CD8-positive, alpha-beta memory T cell (primary cell): ENCODE measurements at places on chromosomes 16 and 17. TPM values are rescaled to one million over a fixed set of nuclear protein-coding genes. Genes with fewer than 3 reads are reported as not detected.

GRCh38 chr16:17433577-17434451 is 36.9 kb downstream of the XYLT1 start:
- DNase-seq: no peak

- no peak for DNase-seq
These were observed 5.7 kb upstream of the IL32 start for GRCh38 chr16:3059723-3060242.

- DNase-seq: no peak
These were observed 628 bp upstream of the ZNF18 start for GRCh38 chr17:11997972-11998233.

Gene NPIPA8
- total RNA-seq: 18.7 TPM

Gene FGF11
- total RNA-seq: 1.1 TPM

DNA sequence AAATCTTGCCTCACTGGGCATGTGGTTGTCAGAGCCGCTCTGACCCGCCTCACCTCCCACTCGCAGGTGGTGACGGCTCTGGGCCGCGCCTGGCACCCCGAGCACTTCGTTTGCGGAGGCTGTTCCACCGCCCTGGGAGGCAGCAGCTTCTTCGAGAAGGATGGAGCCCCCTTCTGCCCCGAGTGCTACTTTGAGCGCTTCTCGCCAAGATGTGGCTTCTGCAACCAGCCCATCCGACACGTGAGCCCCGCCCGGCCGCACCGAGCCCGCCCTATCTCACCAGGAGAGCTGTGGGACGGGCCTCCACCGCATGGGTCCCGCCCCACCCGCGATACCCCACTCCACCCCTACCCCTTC is 4.0 kb downstream of the TGFB1I1 start:
- no peak for DNase-seq

Gene ABCA3
- total RNA-seq: 7.0 TPM

- DNase-seq: no peak
These were observed 1.6 kb upstream of the CCL14 start for GRCh38 chr17:35988164-35988563.

- no peak for DNase-seq
These were observed 27.2 kb downstream of the FZD2 start for GRCh38 chr17:44584443-44584842.

GRCh38 chr17:65417406-65418221 is 143.8 kb downstream of the AXIN2 start:
- no peak for DNase-seq

DNA sequence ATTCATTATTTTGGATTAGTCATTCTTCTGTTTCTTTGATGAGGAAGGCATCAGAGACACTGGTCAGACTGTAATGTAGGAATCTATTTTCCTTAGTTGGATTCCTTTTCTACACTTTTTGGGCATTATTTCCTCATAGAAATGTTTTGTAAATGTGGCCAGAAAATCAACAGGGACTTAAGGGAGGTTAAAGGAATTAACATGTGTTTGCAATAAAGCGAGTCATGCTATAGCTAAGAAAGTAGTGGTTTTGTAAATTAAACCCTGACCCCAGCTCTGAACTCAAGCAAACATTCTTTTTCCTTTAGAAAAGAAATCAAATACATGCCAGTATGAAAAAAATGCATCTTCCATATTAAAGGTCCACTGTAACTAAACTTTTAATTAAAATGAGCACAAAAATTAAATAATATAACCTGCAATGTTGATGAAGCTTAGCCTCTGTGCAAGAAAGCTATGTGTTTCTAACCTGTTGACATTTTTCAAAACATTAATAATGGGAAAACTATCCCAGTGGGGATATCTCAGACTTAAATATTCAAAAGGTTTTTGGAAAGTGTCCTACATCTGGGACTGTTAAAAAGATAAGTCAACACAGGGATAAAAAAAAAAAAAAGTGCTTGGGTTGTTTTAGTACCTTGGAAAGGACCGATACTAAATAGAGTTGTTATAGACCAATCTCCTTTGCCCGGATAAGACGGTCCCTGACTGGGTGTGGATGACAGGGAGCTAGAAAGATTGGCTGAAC is 428.0 kb downstream of the CA10 start:
- no peak for DNase-seq

DNA sequence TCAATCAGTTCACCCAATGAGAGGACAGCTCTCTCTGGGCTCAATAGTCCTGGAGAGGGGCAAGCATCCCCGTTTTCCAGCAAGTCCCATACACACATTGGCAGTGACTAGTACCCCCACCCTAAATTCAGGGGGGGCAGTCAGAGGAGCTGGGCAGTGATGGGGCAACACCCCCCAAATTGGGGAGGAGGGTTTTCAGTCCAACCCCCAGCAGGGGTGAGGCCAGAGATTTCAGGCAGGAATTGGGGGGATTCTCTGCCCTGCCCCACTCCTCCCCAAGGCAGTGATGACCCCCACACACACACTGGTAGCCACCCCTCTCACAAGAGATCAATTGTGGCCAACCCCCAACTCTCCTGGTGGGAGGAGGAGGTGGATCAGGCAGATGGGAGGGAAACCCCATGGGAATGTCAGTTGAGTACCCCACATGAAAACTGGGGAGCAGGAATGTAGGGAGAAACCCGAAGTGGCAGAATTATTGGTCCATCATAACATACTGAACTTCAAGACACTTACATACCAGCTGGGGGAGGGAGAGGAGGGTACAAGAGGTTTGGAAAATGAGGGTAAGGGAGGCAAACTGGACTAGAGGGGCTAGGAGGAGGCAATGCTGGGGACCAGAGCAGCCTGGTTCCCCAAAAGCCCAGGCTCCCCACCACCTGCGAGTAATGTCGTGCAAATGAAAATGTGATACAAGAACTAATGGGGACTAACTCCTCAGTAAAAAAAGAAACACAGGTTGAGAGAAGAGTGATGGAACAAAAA is 3.1 kb downstream of the VAMP2 start:
- no peak for DNase-seq

Gene INTS2
- total RNA-seq: 25.9 TPM

DNA sequence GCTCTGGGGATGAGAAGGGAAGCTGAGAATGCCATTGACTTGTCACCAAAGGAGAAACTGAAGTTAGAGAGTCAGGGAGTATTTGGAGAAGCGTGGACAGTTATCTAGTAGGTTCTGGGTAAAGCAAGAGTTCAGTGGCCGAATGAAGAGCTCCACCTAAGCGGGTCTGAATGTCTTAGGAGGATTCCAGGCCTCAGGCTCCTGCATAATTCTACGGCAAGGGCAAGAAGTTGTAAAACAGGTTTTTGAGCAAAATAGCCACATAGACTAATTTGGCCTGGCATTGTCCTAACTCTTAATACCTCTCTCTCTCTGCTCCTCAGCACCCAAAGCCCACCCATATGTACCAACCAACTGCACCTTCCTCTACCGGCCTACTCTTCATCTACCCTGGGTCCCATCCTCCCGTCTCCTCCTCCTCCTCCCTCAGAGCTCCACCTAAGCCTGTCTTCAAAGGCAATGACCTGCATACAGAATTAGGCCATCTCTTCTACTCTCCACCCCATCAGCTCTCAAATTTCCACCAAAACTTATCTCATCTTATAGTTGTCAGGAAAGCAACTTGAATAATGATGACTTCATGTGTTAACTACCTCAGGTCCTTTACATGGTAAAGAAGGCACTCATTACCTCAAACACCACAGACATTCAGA is 42.0 kb upstream of the KCNJ2 start:
- DNase-seq: no peak

- peak; percentile 30 for DNase-seq
These were observed 800 bp downstream of the COX4I1 start for GRCh38 chr16:85800321-85800669.

- no peak for DNase-seq
These were observed 2.1 kb downstream of the ARHGAP23 start for GRCh38 chr17:38430316-38430715.

Gene MRPS34
- 172 TPM for total RNA-seq

DNA sequence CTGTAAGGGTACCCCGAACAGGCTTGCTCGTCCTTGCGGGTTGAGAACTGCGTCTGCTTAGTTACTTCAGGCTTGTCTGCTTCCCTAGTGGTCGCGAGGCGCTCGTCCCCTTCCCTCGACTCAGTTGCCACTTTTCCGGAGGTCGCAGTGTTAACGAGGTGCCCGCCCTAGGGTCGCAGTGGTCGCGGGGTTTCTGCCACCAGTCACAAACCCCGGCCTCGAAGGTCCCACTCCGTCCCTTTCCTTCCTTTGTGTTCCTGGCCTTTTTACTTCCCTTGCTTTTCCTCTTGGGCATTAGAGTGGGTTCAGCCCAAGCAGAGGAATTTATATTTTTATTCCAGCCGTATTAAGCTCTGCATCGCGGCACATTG is 299 bp downstream of the NUP85 start:
- DNase-seq: no peak

GRCh38 chr16:88503374-88503770 is 50.3 kb downstream of the ZFPM1 start:
- no peak for DNase-seq

DNA sequence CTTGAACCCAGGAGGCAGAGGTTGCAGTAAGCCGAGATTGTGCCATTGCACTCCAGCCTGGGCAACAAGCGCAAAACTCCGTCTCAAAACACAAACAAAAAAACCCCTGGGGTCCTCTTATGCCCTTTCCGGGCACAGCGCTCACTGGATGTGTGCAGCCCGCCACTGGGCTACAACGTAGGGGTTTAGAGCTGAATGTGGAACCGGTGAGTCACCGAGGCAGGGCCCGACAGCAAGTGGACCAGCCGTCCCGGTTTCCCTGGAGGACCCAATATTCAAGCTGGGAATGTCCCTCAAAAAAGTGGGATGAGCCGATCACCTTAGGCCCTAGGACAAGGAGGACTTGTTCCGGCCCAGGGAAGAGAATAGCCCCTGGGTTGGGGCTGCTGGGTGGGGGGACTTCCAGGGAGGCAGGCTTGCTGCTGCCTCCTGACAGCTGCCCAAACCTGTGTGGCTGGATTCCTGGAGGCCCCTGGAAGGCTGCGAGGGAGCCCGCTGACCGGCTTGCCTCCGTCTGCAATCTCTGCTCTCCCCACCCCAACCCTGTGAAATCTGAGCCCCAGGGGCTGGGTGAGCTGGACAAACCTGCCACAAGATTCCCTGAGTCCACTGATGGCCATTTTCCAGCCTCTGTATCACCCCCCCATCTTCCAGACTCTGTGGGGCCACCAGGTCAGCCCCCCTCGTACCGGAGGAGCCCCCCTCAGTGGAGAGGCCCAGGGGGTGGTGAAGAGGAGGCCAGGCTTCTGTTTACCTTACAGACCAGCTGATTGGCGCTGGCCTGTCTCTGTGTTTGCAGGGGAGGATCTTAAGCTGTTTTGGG is 2.9 kb upstream of the CLDN9 start:
- no peak for DNase-seq

DNA sequence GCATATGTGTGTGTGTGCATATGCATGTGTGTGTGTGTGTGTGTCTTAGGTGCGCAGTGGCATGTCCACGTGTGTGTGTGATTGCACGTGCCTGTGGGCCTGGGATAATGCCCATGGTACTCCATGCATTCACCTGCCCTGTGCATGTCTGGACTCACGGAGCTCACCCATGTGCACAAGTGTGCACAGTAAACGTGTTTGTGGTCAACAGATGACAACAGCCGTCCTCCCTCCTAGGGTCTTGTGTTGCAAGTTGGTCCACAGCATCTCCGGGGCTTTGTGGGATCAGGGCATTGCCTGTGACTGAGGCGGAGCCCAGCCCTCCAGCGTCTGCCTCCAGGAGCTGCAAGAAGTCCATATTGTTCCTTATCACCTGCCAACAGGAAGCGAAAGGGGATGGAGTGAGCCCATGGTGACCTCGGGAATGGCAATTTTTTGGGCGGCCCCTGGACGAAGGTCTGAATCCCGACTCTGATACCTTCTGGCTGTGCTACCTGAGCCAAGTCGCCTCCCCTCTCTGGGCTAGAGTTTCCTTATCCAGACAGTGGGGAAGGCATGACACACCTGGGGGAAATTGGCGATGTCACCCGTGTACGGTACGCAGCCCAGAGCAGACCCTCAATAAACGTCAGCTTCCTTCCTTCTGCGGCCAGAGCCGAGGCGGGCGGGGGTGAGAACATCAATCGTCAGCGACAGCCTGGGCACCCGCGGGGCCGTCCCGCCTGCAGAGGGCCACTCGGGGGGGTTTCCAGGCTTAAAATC is 47.6 kb downstream of the IL21R start:
- DNase-seq: peak; percentile 87

Gene HAP1
- 0.18 TPM for total RNA-seq

DNA sequence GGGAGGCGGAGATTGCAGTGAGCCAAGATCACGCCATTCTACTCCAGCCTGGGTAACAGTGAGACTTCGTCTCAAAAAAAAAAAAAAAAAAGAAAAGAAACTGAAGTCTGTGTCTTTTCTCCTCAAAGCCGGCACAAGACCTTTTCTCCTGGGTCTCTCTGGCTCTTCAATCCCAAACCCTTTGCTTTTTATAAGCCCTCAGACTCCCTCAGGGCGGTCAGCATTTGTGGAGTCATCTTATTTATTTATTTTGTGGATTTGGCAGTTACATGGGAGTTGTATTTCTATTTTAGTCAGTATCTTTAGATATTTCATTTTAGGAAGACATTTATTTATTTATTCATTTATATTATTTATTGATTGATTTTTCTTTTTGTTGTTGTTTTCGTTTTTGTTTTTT is 57.7 kb upstream of the MAP3K14 start:
- no peak for DNase-seq

Gene RANBP10
- 20.0 TPM for total RNA-seq

Gene KRTAP4-9
- total RNA-seq: not detected

DNA sequence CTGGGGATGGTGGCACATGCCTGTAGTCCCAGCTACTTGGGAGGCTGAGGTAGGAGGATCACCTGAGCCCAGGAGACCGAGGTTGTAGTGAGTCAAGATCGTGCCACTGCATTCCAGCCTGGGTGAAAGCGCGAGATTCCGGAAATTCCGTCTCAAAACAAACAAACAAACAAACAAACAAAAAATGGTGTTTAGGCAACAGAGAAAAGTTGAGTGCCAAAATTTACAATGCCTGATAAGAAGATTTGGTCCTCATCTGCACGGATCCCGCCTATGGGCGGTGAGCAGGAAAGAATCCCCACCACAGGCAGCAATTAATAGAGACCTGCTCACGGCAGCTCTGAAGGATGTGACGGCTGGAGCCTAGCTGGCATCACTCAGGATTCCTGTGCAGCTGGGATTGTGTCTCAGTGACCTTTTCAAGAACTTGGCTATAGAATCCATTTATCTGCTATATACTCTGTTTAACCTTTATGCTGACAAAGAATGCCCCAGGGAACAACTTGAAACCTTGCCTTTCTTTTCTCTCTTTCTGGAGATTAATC is 14.0 kb upstream of the TEX2 start:
- DNase-seq: no peak

GRCh38 chr16:74771656-74772315 is 2.8 kb downstream of the FA2H start:
- DNase-seq: no peak
